ENCODE measurements at places on chromosomes 7 and 10.

GRCh38 chr7:1689311-1689710 is 19.2 kb downstream of the ELFN1 start:
- DNase-seq, result no peak

DNA sequence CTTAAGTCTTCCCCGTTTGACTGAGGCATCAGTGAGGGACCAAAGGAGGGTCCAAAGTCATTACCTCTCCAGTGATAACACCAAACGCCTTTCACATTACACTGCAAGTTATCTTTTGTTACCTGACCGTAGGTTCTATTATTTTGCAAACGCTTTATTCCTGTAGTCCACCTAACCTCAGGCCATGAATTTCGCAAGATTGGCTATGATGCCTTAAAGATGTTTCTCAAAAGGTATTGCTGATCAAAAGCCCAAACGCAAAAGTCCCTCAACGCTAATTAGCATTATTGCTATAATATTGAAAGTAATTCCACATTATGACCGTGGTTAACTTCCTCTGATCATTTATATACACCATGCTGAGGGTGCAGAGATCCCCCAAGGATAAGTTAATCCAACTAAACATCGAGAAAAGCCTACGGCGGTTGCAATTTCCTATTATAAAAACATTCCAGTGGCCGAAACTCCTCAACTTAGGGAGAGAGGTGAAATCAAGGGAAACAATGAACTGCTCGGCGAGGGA is 649 bp downstream of the DNA2 start:
- no peak for DNase-seq

DNA sequence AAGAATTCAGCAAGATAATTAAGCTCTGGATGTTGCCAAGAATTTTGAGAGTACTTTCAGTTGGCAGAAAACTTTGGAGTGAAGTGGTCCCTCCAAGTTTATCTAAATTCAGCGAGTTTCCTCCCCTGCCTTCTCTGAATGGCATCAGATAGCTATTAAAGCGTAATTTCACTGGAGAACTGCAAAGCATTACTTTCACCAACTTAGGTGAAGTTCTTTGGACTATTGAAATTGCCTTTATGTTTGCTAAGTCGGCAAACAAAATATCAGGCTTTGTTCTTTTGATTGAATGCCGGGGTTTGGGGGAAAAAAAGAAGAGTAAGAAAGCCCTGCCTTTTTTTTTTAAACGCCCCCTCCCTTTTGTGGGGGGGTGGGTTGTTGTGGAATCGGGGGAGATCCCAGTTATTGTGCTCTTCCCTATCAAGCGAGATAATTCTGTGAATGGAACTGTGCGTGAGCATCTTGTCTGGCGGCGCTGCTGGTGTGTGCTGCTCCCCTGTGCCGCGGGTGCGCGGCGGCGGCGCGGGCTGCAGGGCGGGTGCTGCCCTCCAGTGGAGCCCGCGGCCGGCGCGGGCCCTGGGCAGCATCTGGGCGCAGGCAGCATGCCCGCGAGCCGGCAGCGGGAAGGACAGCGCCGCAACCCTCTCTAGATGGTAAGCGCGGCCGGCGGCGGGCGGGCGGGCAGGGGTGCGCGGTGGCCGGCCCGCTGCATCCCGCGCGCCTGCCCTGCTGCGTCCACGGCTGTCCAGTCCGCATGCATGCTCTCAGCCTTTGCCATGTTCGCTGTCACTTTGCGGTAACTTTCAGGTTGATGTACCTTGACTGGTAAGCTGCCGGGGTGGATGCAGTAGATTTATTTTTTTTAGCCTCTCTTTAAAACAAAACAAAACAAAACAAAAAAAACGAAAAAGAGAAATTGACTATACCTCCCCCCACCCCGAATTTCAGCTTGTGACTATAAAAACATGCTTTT is 176.5 kb downstream of the TCF7L2 start:
- DNase-seq, result peak; percentile 12

GRCh38 chr10:129900825-129901224 is 63.2 kb downstream of the EBF3 start:
- no peak for DNase-seq

DNA sequence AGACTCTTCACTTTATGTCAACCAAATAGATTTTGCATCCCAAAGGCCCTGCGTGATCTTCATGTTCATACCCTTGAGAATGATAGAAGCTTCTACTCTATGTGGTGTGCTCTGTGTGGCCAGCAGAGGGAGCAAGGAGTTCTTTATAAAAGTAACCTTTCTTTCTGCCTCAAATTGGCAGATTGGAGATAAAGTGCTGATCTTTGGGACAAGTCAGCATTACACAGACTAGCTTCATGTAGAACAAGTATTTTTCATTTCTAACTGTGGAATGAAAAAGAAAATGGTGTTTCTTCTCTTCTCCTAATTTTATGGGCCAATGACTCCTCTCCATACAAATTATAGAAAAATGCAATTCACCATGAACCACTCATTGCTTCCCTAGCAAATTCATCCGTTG is 1214.1 kb downstream of the SORCS1 start:
- no peak for DNase-seq

DNA sequence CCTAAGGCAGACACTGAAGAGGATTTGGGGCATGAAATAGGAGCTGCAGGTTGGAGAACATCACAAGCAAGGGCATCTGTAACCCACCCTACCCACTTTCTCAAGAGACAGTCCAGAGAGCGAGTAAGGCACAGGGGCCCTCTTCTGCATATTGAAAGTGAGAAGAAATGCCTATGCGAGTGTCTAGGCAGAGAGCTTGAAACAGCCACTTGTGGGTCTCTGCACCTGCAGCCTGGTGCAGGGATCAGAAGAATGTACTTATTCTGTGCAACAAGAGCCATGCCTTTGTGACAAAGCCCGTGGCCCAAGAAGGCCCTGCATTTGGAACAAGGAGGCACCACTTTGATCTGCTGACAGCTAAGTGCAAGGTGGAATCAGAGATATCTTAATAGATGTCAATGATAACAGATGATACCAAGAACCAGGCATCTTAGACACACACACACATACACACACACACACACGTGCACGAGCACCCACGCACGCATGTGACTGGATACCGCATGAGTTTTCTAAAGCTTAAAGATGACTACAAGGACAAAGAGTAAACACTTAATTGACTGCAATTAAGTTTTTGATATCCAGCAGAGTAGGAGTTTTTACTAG is 89.3 kb downstream of the NPSR1 start:
- DNase-seq, result no peak

- DNase-seq, result no peak
These were observed 1.1 kb downstream of the MARVELD1 start for GRCh38 chr10:97714401-97715258.

DNA sequence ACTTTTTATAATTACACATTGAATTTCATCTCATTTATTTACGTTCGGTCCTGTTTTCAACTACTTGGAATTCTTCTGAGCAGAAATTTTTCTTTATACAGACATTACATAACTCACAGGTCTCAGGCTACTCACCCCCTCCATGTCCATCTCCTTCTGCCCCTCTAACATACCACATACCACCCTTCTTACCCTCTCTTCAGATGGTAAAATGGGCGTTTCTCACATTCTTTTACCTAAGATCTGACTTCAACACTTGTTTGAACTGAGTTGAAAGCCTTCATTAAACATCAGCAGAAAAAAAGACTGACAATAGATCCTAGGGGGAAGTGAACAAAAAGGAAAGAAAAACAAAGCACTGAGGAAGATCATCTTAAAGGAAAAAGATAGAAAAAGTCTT is 309.7 kb downstream of the CTNNA3 start:
- DNase-seq, result no peak

GRCh38 chr10:132647424-132647823 is 109.8 kb downstream of the INPP5A start:
- DNase-seq, result no peak

GRCh38 chr10:133196936-133197758 is 32.9 kb upstream of the UTF1 start:
- DNase-seq, result no peak

GRCh38 chr7:41170466-41170865 is 532.4 kb downstream of the INHBA start:
- DNase-seq, result no peak

GRCh38 chr7:80288175-80289122 is 153.8 kb downstream of the GNAI1 start:
- DNase-seq, result no peak

DNA sequence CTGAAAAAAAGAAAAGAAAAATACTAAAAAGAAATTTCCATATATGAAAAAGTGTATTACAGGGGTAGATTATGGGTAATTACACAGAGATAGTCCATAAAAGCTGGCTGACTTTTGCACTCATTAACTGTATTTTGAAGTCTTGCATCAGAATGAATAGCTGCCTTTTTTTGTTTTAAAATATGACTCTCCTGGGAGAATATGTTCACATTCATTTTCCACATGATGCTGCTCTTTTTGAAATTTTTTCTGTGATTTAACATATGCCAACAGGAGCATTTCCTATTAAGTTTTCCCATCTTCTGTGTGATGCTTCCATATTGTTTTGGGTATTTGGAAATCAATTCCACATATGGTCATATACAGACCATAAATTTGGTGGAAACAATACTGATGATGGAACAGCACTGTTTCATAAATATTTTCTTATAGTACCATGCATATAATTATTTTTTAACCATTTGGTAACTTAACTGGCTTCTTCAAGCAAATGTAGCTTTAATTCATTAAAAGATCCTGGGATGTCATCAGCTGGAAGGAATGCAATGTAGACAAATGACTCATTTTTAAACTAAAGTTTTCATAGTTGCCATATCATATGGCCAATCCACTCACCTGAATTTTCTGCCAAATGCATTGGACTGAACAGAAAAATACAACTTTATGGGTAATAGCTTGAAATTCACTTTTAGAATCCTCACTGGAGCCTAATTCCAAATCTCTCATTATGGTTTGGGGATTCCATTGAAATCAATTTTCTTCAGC is 313.9 kb upstream of the GLI3 start:
- no peak for DNase-seq

GRCh38 chr7:150732786-150733481 is 4.3 kb upstream of the GIMAP5 start:
- DNase-seq, result no peak

DNA sequence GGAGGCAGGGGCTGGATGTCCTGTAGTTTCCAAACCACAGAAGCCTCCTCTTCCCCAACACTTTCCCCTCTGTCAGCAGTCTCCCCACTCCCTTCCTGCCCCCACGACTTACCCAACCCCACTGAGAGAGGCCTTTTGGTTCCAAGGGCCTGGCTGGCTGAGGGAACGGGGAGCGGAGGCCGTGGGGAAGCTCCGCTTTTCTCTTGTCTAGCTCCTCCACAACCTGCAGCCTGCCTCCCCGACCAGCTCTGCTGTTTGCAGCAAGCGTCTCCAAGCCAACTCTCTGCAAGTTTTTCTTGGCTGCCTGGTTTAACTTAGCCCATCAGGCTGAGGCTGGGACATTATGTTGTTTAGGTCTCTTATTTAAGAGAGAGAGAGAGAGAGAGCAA is 126.8 kb downstream of the NEURL1 start:
- DNase-seq, result no peak

DNA sequence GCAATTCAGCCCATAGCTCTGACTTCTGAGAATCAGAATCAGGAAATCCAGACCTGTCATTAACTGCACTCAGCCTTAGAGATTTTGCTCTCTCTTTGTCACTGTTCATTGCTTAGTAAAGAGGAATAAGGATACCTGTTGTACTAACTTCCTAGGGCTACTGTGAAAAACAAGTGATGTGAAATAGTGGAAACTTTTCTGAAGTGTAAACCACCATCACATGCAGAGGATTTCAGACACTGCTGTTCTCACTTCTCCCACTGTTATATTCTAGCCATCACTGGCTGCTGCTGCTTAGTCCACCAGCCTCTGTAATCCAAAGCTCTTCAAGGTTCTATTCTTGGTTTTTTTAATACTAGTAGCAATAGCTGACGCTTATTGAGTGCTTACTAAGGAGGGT is 129.6 kb upstream of the CCDC6 start:
- DNase-seq, result no peak

DNA sequence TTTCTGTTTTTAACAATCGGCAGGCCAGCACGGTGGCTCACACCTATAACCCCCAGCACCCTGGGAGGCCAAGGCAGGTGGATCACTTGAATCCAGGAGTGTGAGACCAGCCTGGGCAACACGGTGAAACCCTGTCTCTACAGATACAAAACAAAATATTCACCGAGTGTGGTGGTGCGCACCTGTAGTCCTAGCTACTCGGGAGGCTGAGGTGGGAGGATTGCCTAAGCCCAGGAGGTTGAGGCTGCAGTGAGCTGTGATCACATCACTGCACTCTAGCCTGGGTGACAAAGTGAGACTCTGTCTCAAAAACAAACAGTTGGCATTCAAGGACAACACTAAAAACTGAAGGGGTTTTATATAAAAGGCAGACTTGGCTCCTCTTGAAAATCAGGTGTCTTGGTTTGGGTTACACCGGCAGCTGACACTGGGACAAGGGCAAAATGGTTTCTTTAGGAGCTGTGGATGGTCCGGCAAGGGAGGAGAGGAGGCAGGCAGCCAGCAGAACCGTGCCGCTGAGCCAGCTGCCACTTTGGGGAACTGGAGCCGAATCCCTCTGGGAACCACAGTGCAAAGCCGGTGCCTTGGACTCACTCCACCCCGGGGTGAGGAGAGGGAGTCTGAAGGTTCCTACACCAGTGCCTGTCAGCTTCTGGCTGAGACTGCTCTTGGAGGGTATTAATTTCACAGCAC is 52.6 kb downstream of the CHST3 start:
- peak; percentile 23 for DNase-seq

- no peak for DNase-seq
These were observed 50.9 kb upstream of the UNC5B start for GRCh38 chr10:71161425-71161824.

- DNase-seq, result no peak
These were observed 244.2 kb downstream of the CELF2 start for GRCh38 chr10:11261687-11262493.

- DNase-seq, result no peak
These were observed 29.4 kb upstream of the SGMS1 start for GRCh38 chr10:50653142-50653541.

GRCh38 chr10:79976999-79977398 is 28.1 kb upstream of the SFTPD start:
- no peak for DNase-seq

- DNase-seq, result no peak
These were observed 84.6 kb upstream of the DLX6 start for GRCh38 chr7:96920713-96921112.

DNA sequence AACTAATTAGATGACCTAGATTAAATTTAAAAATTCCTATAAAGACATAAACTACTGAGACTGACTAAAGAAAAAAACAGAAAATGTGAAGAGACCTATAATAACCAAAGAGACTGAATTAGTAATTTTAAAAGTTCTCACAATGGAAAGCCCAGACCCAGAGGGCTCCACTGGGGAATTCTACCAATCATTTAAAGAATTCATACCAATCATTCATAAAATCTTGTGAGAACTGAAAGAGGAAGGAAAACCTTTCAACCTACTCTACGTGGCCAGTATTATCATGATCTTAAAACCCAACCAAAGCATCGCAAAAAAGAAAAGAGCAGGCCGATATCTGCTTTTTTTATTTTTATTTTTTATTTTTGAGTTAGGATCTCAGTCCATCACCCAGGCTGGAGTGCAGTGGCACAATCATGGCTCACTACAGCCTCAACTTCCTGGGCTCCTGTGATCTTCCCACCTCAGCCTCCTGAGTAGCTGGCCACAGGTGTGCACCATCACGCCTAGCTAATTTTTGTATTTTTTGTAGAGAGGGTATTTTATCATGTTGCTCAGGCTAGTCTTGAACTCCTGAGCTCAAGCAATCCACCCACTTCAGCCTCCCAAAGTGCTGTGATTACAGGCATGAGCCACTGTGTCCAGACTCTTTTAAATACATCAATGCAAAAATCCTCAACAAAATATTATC is 48.6 kb downstream of the DGKI start:
- no peak for DNase-seq

- DNase-seq, result no peak
These were observed 253.5 kb downstream of the MAGI2 start for GRCh38 chr7:79199961-79200360.
